RPMI8226 (cell line): ENCODE measurements at places on chromosomes 11 and 22.

DNA sequence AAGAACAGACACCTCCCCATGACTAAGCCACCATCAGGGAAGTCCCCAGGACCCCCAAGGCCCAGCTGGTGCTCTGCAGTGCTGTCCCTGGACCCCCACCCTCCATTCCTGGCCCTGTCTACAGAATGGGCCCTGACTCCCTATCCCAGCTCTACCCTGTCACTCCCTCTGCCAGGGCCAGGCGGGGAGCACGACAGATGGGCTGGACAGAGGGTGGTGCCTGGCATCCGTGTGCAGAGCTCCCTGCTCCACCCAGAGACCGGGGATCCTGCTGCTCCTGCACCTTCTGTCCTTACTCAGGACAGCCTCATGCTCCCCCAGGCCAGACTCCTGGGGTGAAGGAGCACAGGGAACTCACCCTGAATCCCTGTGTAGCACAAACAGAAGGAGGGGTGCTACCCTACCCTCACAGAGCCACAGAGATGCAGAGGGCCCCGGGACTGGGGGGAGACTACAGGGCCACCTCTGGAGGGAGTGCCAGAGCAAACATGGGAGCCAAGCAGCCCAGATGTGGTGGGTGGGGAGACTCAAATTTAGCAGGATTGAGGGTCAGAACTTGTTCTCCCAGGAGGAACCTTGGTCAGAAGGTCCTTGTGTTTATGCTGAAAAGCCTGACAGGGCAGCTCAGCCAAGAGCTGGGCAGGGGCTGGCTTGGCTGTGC is 2.0 kb downstream of the ARVCF start:
- DNase-seq: no peak

DNA sequence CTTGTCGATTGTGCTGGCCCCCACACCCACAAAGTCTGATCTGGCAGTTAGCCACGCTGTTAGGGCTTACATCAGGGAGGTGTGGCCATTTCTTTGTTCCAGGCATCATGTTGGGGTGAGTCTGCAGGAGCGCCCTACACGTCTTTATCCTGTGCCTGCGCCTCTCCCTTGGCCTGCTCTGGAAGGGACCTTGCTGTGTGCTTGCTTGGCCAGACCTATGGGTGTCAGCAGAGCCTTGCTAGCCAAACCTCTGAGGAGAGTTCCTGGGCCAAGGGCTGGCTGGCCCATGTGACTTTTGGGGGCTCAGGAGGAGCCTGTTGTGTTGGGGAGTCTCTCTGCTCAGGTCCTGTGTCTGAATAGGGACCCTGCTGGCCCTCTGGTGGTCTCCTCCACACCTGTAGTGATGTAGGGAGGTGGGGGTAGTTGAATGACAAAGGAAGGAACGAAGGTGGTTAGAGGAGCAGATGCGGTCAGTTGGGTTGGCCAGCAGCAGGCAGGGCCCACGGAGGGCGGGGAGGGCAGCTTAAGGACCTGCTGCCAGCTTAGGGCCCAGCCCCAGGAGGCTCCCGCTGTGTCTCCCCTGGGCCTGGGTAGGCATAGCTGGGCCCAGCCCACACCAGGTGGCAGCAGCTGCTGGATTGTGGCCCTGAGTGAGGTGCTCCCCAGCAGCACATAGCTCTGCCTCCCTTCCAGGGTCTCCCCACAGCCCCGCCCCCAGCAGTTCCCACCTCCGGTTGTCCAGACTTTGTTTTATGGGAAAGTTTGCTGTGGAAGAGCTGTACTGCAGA is 7.9 kb downstream of the PPIL2 start:
- DNase-seq: no peak

GRCh38 chr11:7579361-7579791 is 65.6 kb downstream of the PPFIBP2 start:
- DNase-seq: no peak

- DNase-seq: no peak
Observed at GRCh38 chr11:77191429-77191822, 63.4 kb downstream of the MYO7A start.

- DNase-seq: no peak
Observed at GRCh38 chr22:22230438-22230837, 14.1 kb upstream of the VPREB1 start.

DNA sequence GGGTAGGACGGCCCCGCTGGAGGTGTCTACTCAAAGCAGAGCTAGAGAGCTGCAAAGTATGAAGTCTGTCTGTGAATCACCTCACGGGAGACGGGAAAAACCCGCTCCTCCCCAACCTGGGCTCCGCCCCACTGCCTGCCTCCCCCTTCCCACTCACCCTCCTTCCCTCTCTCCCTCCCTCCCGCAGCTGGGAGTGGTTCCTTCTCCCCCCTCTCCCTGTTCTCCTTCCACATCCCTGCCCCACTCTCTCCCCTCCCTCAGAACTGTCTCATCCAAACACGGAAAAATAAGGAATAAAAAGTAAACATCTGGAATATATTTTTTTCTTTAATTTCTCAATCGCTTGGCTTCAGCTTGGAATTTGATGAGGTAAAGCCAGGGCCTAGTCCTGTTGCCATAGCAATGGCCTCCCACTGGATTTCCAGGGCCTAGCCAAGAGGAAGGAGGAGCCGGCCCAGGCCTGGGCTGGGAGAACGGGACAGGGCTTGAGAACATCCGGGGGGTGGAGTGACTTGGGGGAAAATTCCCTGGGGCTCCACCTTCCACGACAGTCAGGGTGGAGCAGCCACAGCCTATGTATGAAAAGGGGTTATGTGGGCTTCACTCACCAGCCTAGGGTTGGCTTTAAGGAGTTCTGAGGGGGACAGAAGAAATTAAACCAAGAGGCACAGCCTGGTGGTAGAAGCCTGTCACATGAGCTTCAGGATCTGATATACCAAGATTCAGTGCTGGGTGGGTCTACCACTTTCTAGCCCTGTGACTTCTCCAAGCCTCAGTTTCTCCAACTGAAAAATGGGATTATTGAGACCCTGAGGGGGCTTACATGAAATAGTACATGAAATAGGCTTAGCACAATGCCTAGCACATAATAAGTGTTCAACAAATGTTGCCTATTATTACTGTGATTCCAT is 2.2 kb downstream of the TNKS1BP1 start:
- DNase-seq: no peak

- DNase-seq: no peak
Observed at GRCh38 chr11:73291781-73292524, 16.1 kb upstream of the ARHGEF17 start.

DNA sequence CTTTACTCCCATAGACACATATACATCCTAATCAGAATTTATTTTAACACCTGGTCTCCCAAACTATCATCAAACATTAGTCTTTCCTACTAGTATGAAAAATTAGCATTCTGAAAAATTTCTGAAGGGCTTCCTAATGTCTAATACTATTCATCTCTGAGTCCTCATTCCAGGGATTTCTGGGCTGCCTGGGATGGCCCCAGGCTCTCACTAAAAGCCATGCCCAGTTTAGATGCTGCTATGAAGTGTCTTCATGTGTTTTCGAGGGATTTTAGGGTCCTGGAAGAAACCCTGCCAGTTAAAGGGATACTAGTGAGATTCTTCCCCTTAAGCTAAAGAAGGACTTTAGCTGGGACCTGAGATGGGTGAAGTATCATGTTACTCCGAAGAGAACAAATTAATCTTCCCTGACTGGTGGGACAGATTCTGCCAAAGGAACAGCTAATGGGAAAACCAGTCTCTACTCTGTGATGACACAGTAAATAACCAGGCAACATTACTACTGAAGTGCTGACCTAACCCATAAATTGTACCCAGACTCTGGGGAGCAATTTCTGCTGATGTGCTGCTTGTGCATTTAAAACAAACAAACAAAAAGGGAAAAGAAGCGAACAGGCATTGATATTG is 342.6 kb downstream of the SOX6 start:
- DNase-seq: no peak

GRCh38 chr11:65126624-65127274 is 4.6 kb downstream of the MRPL49 start:
- no peak for DNase-seq

DNA sequence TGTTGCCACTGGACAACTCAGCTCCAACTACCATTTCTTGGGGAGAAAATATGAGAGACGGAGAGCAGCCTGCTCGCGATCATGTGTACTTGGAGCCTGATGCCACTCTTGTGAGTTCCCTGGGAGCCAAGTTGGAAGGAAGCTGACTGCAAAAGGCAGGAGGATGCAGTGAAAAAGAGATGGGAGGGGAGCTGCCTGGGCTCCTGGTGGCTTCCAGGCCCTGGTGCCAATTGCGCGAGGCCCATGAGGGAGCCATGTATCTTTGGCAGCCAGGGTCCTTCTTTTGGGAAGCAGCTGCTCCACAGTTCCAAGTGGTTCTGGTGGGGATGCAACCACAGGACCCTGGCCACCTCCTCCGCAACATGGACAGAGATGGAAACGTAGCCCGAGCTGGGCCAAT is 11.1 kb downstream of the C11orf91 start:
- no peak for DNase-seq

GRCh38 chr11:71164186-71164585 is 88.2 kb downstream of the SHANK2 start:
- no peak for DNase-seq

DNA sequence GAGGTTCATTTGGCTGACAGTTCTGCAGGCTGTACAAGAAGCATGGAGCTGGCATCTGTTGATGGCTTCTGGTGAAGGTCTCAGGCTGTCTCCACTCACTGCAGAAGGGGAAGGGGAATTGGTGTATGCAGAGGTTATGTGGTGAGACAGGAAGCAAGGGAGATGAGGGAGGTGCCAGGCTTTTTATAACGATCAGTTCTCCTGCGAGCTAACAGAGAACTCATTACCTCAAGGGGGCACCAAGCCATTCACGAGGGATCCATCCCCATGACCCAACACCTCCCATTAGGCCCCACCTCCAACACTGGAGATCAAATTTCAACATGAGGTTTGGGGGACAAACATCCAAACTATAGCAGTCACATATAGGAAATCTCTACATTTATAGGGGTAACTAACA is 38.7 kb upstream of the E2F8 start:
- DNase-seq: no peak

GRCh38 chr11:132605825-132606570 is 926.3 kb downstream of the OPCML start:
- DNase-seq: no peak

DNA sequence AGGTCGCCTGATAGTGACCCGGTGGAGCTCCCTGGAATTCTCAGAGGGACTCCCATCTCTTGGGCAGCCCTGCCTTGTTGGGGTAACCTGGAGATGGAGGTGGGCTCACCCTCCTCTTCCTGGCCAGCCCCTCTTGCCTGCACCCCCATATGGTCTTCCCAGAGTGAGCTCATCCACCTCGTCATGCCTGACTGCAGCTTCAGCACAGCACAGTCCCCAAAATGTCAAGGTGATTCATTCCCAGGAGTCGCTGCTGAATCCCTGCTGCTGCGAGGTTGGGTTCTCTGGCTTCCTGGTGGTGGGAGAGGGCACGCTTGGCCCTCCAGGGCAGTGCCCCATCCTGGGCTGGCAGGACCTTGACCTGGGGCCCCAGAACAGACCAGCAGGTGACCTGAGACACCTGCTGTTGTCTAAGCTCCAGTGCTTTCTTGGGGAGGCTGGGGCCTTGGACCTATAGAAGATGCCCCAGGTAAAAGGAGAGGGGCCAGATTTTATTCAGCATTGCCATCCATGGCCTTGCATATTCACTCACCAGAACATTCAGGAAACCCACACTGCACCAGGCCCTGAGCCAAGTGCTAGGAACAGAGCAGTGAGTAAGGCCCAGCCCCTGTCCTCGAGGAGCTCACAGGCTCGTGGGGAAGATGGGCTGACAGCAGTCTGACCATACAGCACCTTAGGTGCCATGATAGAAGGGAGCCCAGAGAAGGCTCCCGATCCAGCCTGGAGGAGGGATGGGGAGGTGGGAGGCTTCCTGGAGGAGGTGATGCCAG is 72.9 kb downstream of the CACNA1I start:
- no peak for DNase-seq

DNA sequence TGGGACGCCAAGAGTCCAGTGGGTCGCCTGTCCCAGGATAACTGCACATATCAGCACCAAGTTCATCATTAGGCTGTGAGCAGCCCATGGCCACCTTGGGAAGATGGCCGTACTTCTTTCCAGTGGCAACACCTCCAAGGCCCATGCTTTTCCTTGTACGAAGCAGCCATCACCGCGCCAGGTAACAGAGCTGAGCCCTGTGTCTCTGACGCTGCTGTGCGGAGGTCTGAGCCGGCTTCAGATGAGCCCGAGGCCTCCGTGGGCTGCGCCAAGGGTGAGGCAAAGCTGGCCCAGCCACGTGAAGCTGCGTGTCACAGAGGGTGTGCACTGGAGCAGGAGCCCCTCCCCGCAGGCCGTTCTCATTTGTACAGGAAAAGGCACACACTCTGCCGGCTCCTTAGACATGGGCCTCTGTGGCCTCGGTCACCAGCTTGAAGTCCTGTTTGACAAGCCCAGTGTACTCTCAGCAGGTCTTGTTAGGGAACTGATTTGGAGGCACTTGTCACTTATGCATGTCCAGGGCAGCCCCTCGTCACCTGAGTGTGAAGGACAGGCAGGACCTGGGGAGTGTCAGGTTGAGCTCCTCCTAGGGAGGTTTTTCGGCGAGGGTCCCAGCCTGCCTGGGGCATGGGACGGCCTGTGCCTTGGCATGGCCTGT is 401.5 kb downstream of the TBC1D22A start:
- no peak for DNase-seq

- DNase-seq: no peak
Observed at GRCh38 chr11:41289408-41289807, 170.0 kb downstream of the LRRC4C start.

DNA sequence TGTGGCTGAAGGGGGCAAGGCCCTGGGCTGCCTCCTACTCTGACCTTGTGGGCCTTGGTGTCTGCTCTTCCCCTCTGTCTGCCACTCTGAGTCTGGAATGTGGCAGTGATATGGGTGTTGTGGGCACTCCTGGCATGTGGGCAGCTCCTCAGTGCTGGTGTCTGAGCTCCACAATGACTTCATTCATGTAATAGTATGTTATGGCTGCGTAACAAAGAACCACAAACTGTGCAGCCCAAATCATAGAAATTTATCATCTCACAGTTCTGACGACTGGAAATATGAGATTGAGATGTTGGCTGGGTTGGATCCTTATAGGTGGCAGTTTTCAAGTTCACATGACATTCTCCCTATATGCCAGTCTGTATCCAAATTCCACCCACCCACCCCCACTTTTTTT is 59.1 kb downstream of the BCR start:
- no peak for DNase-seq

GRCh38 chr11:47359162-47359561 is 6.7 kb upstream of the MYBPC3 start:
- no peak for DNase-seq

DNA sequence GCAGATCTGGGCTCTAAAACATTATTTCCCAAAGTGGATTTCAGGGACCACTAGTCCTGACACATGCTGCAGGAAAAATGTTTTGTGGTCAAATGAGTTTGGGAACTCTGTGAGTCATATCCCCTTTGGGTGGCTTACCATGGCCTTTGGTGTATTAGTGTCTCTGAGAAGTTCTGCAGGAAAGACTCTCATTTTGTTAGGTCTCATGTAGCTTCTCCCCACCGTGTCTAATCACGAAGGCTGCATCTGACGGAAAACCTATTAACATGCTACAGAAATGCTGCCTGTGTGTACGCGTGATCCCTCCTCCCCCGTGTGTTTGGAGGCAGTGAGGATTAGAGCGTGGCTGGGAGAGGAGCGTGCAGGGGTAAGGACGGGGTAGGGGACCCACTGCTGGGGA is 191.7 kb downstream of the ST3GAL4 start:
- no peak for DNase-seq
